Central memory CD8-positive, alpha-beta T cell (primary cell): ENCODE measurements at places on chromosomes 2 and 18.
A peak's percentile ranks its signal among the peaks of the same experiment; 100 is the strongest.

GRCh38 chr2:42297322-42297936 lies 63.6 kb downstream of the COX7A2L start:
- peaks cover 40% of the 10 kb centered on the region for H3K4me1 ChIP-seq
- H3K36me3 ChIP-seq = peaks cover 41% of the 10 kb centered on the region
- no peaks in the 10 kb centered on the region for H3K27me3 ChIP-seq

DNA sequence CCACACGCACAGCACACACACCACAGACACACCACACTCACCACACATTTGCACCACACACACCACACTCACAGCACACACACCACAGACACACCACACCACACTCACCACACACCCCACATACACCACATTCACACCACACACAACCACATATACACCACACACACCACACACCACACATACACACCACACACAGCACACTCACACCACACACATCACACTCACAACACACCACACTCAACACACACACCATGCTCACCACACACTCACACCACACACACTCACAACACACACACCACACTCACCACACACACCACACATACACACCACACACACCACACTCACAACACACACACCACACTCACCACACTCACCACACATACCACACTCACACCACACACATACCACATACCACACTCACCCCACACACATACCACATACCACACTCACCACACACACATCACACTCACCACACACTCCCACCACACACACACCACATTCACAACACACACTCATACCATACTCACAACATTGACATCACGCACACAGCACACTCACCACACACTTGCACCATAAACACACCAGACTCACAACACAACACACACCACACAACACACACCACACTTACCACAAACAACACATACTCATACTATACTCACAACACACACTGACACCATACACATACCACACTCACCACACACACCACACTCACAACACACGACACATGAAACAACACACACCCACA lies 60.0 kb downstream of the SDC1 start:
- H3K27me3 ChIP-seq = peaks cover 9% of the 10 kb centered on the region
- no peak overlapping the region for H3K27ac ChIP-seq
- H3K4me1 ChIP-seq = no peaks in the 10 kb centered on the region
- no peak overlapping the region for H3K4me3 ChIP-seq
- no peak for DNase-seq

GRCh38 chr2:165203689-165204559 lies at the start of gene SCN3A:
Gene SCN3A (minus strand): TSS chr2:165204050. CDS start chr2:165176394, 27,656 bp downstream.
- H3K36me3 ChIP-seq = peaks cover 2% of the 10 kb centered on the region
- H3K27ac ChIP-seq = no peak within 1 kb of the TSS
- no peak within 1 kb of the TSS for H3K4me3 ChIP-seq
- no peaks in the 10 kb centered on the region for H3K27me3 ChIP-seq

- H3K4me3 ChIP-seq = no peak overlapping the region
- DNase-seq = no peak
- no peaks in the 10 kb centered on the region for H3K36me3 ChIP-seq
Observed at GRCh38 chr2:44825702-44826101, 115.8 kb upstream of the SIX3 start.

DNA sequence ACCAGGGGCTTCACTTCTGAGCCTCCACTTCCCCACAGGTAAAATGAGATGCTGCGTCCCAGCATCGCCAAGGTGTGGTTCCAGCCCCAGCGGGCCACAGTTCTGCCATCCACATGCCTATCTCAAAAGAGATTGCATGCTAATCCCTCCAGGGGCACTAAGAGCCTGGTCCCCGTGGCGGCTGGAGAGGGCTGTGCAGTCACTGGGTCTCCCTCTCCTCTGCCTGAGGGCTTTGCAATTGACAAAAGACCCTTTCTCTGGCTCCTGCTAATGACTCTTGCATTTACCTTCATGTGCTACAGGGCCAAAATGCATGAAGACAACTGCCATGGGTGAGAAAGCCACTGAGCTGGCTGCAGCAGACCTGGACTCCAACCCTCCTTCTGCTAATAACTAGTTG lies 18.5 kb downstream of the ZBTB7C start:
- no peaks in the 10 kb centered on the region for H3K36me3 ChIP-seq
- H3K27me3 ChIP-seq = peaks cover 94% of the 10 kb centered on the region
- H3K4me1 ChIP-seq = no peaks in the 10 kb centered on the region
- no peak overlapping the region for H3K4me3 ChIP-seq
- H3K27ac ChIP-seq = no peak overlapping the region
- no peak for DNase-seq

DNA sequence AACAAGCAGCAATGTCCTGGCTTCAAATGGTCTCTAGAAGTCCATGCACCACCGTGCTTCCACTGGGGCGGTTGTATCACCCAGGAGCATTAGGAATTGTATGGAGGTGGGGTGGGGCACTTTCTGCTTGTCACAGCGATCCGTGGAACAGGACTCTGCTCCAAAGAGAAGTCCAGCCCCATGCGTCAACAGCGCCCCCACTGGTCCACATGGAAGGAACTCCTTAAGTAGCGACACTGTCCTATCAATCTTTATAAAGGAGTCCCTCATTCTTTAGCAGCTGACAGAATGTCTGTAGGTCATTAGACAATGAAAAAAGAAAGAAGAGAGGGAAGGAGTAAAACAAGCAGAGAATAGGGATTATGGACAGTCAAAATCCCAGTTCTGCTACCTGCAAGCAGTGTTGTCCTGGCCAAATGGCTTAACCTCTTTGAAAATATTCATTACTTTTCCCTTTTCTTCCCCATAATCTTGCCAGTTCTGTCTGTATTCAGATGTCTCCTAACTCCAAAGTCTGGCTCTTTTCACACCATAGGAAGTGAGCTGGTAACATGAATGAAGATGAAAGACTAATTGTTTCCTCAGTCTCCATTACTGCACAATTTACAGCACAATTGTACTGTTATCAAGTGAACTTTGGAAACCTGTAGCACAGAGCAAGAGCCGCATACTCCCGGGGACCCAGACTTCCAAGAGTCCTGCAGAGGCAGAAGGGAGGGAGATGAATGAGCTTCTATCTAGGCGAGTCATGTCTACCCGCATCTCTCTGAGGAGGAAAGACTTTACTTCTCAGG lies 9.9 kb downstream of the NFE2L2 start:
- DNase-seq = no peak
- no peaks in the 10 kb centered on the region for H3K27me3 ChIP-seq
- peak overlapping the region; percentile 4 for H3K4me3 ChIP-seq
- H3K36me3 ChIP-seq = peaks cover 28% of the 10 kb centered on the region
- H3K27ac ChIP-seq = peak overlapping the region; percentile 94
- H3K4me1 ChIP-seq = peaks cover 93% of the 10 kb centered on the region

- no peak for DNase-seq
- peaks cover 21% of the 10 kb centered on the region for H3K36me3 ChIP-seq
- H3K27ac ChIP-seq = peak overlapping the region; percentile 49
- H3K4me3 ChIP-seq = peak overlapping the region; percentile 90
- H3K4me1 ChIP-seq = peaks cover 61% of the 10 kb centered on the region
Observed at GRCh38 chr2:169822785-169823392, 1.8 kb downstream of the METTL5 start.

GRCh38 chr2:1726558-1726957 lies 17.8 kb downstream of the PXDN start:
- no peaks in the 10 kb centered on the region for H3K36me3 ChIP-seq
- no peaks in the 10 kb centered on the region for H3K27me3 ChIP-seq
- H3K4me3 ChIP-seq = no peak overlapping the region

DNA sequence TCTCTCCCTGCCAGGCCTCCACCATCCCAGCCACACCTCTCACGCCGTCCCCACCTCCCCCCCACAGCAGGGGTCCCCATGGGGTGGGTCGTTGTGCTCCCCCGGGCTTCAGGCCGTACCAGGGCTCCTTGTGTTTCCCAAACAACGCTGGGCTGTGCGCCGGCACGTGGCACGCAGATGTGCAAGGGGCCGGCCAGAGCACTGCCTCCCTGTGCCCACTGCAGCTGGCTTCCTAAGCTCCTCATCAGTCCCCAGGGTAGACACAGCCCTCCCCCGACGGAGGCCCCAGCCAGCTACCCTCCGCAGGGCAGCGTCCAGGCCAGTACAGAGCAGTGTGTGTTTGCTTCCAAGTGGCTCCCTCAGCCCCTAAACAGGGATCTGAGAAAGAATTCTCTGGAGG lies 34.0 kb downstream of the BIN1 start:
- H3K4me1 ChIP-seq = peaks cover 67% of the 10 kb centered on the region
- H3K36me3 ChIP-seq = peaks cover 28% of the 10 kb centered on the region
- H3K27ac ChIP-seq = no peak overlapping the region
- no peak for DNase-seq

DNA sequence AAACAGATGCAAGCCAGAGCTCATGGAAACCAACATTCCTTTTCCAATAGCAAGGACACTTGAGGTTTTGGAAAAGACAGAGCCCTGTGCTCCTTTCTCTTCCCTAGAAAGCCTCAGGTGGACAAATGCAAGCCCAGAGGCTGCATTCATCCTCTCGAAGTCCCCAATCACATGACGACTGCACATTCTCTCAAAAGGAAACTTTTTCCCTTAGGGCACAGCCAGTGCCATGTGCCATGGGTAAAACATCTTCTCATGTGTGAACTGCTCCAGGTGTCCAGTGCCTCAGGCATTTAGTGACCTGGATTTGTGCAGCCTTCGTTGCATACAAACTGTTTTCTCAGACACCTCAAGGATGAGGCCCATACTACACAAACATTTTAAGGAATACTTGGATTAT lies 140.7 kb downstream of the LAMA1 start:
- no peaks in the 10 kb centered on the region for H3K36me3 ChIP-seq
- no peaks in the 10 kb centered on the region for H3K27me3 ChIP-seq
- DNase-seq = no peak
- H3K4me1 ChIP-seq = no peaks in the 10 kb centered on the region
